ENCODE measurements at places on chromosomes 6 and 20. TPM values are rescaled to one million over a fixed set of nuclear protein-coding genes. Genes with fewer than 3 reads are reported as not detected.

The TOX2 gene
- total RNA-seq = 6.5 TPM

The GPX5 gene
- not detected for total RNA-seq

The EYS gene
- total RNA-seq = not detected

The GNAS-AS1 gene
- 1.4 TPM for total RNA-seq

The WFDC13 gene
- not detected for total RNA-seq

The CCDC170 gene
- not detected for total RNA-seq

The SERINC3 gene
- 64.0 TPM for total RNA-seq

The SPATA25 gene
- 0.52 TPM for total RNA-seq

The RGL2 gene
- total RNA-seq = 43.3 TPM

The RRP36 gene
- 70.7 TPM for total RNA-seq

All from T-helper 2 cell treated with Interferon-gamma antibody and Interleukin-4, amounts not matched to agents 100 ng/mL and 5 ng/mL, for 36 hours (primary cell).